DMS 273 treated with DMSO at 0.1 percent for 48 hours (cell line): ENCODE measurements at places on chromosomes 12 and 14.

DNA sequence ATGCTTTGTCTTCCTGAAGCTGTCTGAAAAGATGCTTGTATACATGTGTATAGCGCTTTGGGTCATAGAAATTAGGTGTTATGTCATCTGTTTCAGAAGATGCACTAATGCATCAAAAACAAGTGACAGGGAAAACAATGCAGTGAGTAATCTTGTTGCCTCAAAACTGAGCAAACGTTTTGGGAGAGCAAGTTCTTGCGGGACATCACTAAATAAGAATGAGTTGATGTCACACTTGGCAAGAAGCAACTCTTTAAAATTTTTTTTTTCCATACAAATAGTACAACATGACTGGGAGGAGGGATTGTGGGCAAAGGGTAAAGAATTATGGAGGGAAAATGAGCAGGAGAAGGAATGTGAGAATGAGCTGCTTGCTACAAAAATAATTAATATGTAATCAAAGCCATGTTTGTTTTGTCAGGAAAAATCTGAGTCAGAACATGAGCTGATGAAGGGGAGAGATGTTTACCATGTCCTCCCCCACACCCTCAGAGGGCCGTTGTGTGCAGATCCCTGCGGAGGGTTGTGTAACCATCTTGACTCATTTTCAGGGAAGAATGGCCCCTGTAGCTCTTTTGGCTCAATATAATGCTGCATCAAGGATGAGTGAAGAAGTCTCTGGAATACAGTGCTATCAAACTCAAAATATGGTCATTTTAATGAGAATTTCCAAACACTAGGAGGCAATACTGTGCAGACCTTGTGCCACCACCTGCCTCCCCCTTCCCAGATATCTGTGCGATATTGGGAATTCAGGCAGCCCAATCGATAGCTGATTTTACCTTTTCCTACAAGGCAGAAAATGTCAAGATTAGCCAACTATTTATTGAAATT lies 41.4 kb downstream of the BORCS5 start:
- DNase-seq, result no peak

DNA sequence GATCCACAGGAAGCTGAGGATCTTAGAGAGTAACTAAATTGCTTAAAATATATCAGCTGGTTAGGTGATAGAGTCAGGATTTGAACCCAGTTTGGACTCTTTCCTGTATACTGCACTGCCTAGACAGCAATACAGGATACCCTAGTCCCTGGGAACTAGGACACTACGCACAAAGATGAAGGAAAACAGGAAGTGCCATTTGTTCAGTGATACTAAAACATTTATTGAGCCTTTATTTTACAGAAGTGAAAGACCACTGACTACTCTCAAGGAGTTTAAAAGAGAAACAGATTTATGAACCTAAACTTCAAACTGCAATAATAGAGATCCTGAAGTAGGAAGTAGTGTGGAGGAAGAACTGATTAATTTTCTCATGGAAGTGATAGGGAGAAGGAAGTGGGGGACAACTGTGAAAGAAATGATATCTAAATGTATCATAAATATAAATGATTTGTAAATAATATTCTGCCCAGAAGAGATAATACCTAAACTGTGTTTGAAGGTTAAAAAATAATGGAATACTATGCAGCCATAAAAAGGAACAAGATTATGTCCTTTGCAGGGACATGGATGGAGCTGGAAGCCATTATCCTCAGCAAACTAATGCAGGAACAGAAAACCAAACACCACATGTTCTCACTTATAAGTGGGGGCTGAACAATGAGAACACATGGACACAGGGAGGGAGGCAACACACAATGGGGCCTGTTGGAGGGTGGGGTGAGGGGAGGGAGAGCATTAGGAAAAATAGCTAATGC lies 18.2 kb downstream of the MSRB3 start:
- DNase-seq, result no peak

GRCh38 chr14:42884100-42884499 lies 1277.4 kb downstream of the LRFN5 start:
- DNase-seq, result no peak

GRCh38 chr14:31441273-31442111 lies 15.8 kb downstream of the DTD2 start:
- no peak for DNase-seq

DNA sequence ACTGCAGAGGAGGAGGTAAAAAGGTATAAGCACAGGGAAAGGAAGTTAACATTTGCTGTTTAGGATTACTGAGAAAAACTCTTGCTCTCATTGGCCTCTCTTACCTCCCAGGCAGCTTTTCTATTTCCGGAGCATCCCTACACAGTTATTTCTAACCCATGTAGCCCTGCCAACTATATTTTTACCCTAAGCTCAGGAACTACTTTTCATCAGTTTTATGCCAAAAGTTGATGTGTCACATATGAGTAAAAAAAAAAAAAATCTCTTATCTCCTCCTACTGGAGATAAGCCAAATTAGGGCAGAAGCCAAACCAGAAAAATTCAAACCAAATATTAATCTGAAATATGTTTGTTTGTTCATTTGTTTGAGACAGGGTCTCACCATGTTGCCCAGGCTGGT lies 34.4 kb upstream of the PSMA6 start:
- DNase-seq, result no peak

- DNase-seq, result no peak
Measured at GRCh38 chr14:61551384-61551783, 143.9 kb upstream of the HIF1A start.

GRCh38 chr14:32330351-32331111 lies 1.4 kb downstream of the AKAP6 start:
- no peak for DNase-seq

DNA sequence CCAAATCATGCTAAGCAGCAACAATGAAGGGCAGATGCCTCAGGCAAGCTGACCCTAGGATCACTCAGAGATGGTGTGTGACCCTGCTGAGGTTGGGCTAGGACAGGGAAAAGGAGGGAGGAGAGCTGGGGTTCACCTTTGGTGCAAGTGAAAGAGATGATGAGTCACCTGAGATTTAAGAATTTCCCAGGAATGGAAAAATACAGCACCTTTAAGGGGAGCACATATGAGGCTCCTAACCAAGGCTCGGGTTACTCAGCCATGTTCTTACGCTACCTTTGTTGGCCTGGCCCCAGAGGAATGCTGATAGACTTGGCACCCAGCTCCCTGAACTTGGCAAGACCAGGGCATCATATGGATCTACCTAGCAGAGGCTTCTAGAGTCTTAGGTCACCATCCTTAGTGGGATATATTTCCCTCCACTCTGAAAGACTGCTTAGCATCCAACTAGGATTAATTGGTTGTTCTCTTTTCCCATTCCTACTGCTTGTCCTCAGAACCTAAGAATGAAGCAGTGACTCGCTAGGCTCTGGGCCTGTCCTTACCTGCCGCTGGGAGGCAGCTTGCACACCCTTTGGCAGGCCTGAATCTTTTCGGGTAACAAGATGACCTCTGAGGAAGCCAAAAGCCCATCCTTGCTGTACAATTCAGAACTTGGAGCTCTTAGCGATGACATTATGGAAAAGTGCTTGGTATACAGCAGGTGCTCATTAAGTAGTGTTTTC lies 4.0 kb upstream of the NAA25 start:
- DNase-seq, result no peak

- peak; percentile 57 for DNase-seq
Measured at GRCh38 chr12:85781766-85782165, 54.4 kb downstream of the RASSF9 start.
